ENCODE measurements at places on chromosomes 7 and 10.

DNA sequence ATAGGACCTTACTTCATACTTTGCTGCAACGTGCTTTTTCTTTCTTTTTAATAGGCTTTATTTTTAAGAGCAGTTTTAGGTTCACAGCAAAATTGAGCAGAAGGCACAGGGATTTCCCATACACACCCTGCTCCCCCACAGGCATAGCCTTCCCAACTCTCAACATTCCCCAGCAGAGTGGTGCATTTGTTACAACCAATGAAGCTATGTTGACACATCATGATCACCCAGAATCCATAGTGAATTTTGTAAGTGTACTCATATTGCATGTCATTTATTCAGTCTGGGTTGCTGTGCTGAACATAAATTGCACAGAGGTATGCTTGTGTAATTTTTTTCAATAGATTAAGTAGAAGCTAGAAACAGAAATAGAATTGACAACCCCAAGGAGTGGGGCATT, 327.3 kb downstream of the INHBA start:
- no peak for DNase-seq

DNA sequence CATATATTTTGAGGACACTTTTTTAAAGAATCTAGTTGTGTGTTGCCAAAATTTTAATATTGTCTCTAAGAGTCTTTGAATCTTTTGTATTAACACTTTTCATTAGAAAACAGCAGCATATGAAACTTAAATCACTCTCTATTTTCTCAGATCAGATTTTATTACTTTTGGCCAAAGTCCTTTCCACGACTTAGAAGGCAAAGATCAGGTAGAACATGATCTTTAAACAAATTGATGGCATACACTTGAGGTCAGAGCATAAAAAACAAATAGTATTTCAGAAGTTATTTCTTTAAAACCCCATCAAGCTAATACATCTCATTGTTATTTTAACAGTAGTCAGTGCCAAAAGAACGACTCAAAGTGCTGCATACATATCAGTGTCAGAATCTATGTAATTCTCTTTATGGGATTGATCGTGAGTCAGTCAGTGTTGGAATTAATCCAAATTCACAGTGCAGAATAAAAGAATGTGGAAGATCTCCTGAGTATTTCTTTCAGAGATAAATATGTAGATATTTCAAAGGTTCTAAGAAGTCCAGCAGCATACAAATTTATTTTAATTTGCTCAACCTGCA, 9.6 kb upstream of the AGMO start:
- no peak for DNase-seq

DNA sequence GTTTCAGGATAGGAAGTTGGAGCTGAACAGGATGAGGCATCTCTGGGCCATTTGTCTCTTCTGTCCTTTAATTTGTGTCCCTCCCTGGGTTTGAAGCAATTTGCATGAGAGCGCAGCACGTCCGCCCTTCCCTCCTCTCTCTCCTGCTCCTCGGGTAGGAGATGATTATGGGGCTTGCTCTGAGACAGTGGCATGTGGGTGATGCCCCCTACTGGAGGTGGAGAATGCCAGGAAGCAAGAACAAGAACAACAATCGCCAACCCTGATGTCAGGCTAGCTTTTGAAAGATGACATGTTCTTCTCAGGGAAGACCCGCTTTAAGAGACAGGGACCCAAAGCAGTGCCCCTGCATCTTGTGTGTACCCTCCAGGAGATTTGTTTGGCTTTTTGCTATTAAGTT, 63.9 kb upstream of the LOXL4 start:
- no peak for DNase-seq

DNA sequence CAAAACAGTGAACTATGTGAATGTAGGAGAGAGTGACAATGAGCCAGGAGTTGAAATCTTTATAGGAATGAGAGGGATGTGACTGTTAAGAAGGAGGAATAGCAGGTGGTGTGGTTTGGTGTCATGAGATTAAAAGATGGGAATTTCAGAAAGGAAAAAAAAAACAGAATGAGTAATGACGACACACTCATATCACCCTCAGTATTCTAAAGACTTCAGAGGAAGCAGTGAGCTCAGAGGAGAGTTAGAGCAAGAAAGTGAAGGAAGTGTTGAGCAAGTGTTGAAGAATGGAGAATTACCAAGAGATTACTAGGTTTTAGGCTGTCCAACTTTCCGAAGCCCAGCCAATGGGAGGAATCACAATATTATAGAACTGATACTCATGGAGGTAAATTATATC, 220.5 kb upstream of the HGF start:
- DNase-seq = no peak

- no peak for DNase-seq
Measured at GRCh38 chr7:100119970-100120732, 717 bp downstream of the CNPY4 start.

GRCh38 chr7:116557066-116557585, 32.3 kb downstream of the CAV1 start:
- no peak for DNase-seq

- no peak for DNase-seq
Measured at GRCh38 chr7:12879139-12879538, 191.7 kb downstream of the ARL4A start.

DNA sequence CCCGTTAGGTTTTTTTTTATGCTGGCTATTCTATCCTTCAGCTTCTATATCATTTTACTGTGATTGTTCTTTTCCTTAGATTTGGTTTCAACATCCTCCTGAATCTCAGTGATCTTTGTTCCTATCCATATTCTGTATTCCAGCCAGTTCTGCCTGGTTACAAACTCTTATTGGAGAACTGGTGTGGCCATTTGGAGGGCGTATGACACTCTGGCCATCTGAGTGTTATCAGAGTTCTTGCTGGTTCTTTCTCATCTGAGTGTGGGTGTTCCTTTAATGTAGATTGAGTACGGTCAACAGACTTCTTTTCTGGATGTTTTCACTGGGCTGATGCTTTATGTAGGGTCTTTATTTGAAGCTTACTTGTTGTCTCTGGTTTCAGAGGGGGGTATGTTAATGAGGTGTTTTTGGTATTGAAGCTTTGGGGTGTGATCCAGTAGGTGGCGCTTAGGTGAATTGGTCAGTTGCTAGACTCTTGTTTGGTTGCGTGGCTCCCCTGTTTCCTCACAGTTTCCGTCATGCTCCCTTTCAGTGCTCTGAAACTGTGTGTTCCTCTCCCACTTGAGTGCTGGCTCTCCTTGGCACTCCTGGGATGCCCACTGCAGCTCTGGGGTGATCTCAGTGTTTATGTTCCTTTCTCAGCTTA, 80.7 kb downstream of the FANK1 start:
- DNase-seq = no peak

- no peak for DNase-seq
Measured at GRCh38 chr10:128859738-128860386, 607.2 kb upstream of the MGMT start.

GRCh38 chr7:41187322-41187721, 515.6 kb downstream of the INHBA start:
- no peak for DNase-seq

DNA sequence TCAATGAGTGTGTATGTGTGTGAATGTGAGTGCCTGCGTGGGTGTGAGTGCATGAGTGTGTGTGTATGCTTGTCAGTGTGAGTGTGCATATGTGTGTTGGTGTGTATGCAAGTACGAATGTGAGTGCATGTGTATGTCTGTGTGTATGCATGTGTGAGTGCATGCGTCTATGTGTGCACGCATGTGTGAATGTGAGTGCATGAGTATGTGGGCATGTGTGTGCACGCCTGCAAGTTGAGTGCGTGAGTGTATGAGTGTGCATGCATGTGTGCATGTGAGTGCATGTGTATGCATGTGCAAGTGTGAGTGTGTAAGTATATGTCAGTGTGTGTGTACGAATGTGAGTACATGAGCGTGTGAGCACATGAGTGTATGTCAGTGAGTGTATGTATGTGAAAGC, 399.6 kb downstream of the PLXNA4 start:
- DNase-seq = no peak

- DNase-seq = no peak
Measured at GRCh38 chr10:29569795-29570194, 65.0 kb downstream of the SVIL start.

GRCh38 chr7:114922652-114923402, 933 bp downstream of the MDFIC start:
- no peak for DNase-seq

GRCh38 chr7:115224922-115225321, 303.0 kb downstream of the MDFIC start:
- no peak for DNase-seq

DNA sequence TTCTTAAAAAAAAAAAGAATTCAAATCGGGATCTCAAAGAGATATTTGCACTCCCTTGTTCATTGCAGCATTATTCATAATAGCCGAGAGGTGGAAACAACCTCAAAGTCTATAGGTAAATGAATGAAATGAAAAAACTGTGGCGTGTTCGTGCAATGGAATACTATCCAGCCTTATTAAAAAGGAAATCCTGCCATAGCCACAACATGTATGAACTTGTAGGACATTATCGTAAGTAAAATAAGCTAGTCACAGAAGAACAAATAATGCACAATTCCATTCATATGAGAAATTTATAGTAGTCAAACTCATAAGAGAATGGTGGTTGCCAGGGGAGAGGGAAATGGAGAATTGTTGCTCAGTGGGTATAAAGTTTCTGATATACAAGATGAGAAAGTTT, 37.9 kb downstream of the GRK5 start:
- no peak for DNase-seq

DNA sequence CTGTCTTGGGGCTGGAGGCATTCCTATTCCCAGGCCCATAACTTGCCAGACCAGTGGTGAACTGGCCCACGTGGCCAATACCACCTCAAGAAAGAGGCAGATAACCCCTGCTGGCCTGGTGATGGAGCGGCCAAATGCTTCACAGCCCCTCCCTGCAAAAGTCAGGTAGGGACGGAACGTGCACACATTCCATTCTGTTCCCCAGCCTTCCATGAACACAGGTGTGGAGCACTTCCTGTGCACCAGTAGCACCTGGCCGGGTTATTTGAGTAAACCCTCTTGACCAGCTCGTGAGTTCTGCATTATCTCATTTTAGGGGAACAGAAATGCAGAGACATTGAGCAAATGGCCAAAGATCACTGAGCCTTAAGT, 134.4 kb downstream of the SH3PXD2A start:
- DNase-seq = no peak

- no peak for DNase-seq
Measured at GRCh38 chr7:21972397-21972784, 26.7 kb upstream of the CDCA7L start.

DNA sequence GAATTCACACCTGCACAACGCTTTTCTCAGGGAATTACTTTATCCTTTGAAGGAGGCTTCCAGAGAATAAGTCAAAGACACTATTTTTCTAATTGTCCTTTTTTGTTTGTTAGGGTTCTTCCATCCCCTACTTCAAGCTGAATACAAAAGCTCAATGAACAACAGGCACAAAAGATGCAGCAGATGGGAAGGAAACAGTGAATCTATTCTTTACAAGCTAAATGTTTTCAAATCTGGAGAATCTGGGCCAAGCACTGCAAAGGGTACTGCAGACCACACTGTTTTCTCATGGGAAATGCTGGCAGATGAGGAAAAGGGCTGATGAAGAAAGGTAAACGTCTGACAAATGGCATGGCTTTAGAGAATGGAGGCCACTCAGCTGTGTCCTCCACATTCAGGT, 18.5 kb downstream of the LIPA start:
- no peak for DNase-seq

DNA sequence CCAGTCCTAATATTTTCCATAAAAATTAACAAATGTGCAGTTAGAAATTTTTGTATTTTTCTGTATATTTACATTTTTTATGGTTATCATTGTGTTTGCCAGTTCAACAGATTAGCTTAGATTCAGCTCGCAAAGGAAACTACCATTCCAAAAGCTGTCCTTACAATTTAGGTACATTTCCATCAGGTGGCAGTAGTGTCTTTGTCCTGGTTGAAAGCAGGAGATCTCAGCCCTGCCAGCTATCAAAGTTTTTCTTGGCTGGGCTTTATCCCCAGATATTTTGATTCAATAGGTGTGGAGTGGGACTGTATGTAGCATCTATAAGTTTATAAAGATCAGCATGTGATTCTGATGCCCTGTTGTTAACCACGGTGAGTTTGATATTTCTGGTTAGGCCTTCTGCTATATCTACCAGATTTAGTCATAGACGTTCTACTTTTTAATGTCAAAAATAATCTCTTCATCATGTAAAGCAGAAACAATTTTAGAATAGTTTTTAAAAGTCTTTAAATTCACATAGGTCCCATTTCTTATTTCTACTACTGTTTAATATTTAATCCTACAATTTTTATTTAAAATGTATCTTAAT, 15.5 kb upstream of the ICA1 start:
- DNase-seq = no peak

GRCh38 chr7:74615933-74616780, 41.4 kb upstream of the GTF2I start:
- no peak for DNase-seq

- no peak for DNase-seq
Measured at GRCh38 chr10:73956476-73957359, 41.2 kb upstream of the VCL start.

DNA sequence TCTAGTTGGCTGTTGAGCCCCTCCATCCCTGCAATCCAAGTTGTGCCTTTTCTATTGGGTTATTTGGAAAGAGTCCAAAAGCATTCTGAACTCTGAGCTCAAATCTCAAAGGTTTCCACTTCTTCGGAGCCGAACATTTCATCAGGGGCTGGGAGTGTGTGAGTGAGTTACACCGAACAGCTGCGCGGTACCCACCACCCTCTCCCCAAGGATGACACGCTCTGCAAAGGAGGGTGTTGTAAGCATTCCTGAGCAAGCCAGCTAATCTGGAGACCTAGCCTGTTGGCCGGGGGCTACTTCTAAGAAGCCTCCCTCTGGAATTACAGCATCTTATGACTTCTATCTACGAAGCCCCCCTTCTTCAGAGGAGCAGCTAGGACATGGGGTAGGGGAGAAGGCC, 270.5 kb downstream of the CREB5 start:
- DNase-seq = no peak

DNA sequence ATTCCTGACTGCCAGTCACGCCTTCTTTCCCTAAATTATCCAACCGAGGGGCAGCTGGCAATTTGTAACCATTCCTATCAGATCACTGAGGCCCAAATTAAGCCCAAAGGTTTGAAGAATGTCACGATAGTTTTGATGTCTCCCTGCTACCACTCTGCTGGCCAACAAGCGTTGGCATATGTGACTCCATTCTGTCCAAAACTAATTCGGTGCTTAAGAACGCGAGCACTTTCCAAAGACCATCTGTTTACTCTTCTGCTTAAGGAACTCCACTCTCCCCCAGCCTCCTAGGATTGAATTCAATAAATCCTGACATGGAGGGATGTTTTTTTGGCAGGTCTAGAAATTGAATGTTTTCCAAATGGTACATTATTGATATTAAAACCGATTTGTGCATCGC, 131.5 kb upstream of the CTBP2 start:
- no peak for DNase-seq

GRCh38 chr7:33691180-33691579, 214.2 kb upstream of the BMPER start:
- no peak for DNase-seq

GRCh38 chr7:131504157-131504899, 52.1 kb downstream of the PODXL start:
- DNase-seq = no peak

DNA sequence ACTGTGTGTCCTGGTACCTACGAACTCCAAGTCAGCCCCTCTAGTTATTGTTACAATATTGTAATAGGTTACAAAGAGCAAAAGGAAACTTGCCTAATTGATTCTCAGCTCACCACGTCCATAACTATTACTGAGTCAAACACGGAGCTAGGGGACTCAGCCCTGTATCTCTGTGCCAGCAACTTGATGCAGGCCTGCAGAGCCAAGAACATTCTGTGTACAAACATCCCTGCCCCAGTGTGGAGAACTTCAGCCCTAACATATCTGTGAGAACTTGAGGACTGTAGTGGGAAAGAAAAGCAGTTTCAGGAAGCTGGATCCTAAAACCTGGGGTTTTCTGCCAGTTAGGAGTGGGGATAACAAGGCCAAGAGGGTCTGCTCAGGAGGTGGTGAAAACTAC, 114.9 kb upstream of the PRSS58 start:
- no peak for DNase-seq
